Dorsolateral prefrontal cortex (tissue), 122 donors: ENCODE measurements at places on chromosomes 2 and 18.

GRCh38 chr18:48806551-48807261 is 144.1 kb downstream of the SMAD7 start:
- no peak for DNase-seq

DNA sequence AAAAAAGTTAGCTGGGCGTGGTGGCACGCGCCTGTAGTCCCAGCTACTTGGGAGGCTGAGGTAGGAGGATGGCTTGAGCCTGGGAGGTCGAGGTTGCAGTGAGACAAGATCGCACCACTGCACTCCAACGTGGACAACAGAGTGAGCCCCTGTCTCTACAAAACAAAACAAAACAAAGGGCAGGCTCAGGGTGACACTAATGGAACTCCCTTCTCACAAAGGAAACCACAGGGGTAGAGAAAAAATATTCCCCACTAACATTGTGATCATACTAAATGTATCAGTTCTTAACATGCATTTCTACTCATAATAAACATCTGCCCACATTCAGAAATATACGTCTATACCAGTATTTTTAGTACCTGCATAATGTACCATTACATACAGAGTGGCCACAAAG is 21.1 kb downstream of the STAM2 start:
- no peak for DNase-seq

- no peak for DNase-seq
Observed at GRCh38 chr2:19847486-19847885, 54.3 kb downstream of the TTC32 start.

- no peak for DNase-seq
Observed at GRCh38 chr18:79961527-79962291, 2.7 kb upstream of the HSBP1L1 start.

GRCh38 chr2:169584005-169584877 is at the start of gene PPIG:
TSS of gene PPIG (plus strand) at chr2:169584351. CDS start at chr2:169604042, 19,691 bp downstream.
- DNase-seq = peak; percentile 94

GRCh38 chr18:9429662-9429993 is 45.7 kb upstream of the RALBP1 start:
- DNase-seq = no peak

GRCh38 chr2:27102329-27102728 is 15.8 kb downstream of the KHK start:
- DNase-seq = no peak

- no peak for DNase-seq
Observed at GRCh38 chr2:142756430-142756829, 121.0 kb upstream of the KYNU start.
